ENCODE measurements at places on chromosomes 5 and 9.

- DNase-seq: no peak
These were observed 107.4 kb downstream of the JAKMIP2 start for GRCh38 chr5:147675168-147675567.

- no peak for DNase-seq
These were observed 550.0 kb downstream of the PTPRD start for GRCh38 chr9:10062629-10063395.

DNA sequence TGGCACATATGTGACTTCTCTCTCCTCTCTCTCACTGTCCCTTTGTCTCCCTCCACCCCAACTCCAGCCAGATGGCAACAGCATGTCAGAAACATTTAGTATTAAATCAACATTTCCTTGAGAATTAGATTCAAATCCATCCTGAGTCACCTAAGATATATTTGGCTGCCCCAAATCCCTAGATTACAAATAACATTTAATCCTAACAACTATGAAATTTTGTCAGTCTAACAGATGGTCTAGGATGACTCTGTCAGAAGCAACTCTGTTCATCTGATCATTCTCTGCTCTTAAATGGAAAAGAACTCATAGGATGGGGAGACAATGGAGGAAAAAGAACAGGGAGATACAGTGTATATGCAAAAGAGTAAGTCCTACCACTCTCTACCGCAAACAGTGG, 201.2 kb downstream of the TSSK1B start:
- no peak for DNase-seq

DNA sequence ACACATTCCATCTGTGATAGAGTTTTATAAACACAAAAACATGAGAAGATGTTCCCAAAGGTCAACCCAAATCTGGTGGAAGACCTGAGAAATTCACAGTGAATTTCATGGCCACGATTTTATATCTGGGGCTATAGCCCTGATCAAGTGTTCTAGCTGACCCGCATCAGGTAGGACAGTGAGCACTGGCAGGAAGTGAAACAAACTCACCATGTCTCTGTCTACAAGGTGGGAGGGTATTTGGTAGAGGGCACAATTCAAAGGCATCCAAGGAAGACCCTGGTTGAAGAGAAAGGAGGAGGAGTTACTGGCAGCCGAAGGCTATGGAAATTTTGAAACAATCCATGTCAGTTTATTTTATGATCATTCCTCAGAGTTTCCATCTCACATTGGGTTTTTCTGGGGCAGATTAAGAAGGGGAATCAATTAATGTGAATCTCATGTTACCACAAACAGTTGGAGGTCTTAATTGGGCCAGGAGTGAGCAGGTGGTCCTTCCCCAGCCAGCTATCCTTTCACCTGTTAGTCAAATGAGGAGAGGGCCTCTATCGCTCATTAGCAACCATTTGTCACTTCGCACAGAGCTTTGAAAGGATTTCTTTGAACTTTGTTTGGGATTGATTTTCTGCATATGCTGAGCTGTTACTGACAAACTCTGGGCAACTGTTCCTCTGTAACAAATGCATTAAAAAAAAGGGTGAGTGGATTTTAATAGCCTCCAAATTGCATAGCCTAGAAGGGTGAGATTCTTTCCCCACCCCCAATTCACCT, 612.0 kb upstream of the CLINT1 start:
- no peak for DNase-seq

DNA sequence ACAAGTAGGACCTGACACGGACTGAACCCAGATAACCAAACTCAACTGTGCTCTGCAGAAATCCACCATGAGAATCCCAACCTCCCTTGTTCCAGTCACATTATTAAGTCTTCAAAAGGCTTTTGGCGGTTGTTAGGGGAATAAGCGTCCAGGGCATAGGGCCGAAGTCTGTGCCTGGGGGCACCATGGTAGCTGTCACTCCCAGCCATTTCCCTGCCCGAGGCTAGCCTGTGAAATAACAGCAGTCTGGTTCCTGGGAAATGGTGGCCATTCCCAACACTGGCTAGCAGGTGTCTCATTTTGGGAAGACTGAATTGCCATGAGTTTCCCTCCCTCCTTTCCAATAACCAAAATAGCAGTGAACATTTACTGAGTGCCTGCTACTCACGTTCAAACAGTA, 122.2 kb downstream of the CRB2 start:
- DNase-seq: no peak

DNA sequence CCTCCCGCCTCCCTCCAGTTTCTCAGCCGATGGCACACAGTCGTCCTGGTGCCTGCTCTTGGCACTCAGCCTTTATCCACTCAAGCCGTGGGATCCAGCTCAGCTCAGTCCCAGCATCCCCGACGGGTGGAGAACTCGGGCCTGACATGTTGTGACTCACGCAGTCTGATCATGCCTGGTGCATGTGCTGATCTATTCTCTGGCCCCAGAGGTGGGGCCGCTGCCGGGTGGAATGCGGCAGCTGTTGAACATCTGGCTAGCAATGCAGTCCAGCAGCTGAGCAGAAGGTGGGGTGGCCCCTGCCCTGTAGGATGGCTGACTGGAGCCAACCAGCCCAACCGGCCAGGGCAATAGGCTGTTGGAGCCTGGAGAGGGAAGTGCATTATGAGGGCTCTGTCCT, 1.7 kb upstream of the AIF1L start:
- DNase-seq: no peak

DNA sequence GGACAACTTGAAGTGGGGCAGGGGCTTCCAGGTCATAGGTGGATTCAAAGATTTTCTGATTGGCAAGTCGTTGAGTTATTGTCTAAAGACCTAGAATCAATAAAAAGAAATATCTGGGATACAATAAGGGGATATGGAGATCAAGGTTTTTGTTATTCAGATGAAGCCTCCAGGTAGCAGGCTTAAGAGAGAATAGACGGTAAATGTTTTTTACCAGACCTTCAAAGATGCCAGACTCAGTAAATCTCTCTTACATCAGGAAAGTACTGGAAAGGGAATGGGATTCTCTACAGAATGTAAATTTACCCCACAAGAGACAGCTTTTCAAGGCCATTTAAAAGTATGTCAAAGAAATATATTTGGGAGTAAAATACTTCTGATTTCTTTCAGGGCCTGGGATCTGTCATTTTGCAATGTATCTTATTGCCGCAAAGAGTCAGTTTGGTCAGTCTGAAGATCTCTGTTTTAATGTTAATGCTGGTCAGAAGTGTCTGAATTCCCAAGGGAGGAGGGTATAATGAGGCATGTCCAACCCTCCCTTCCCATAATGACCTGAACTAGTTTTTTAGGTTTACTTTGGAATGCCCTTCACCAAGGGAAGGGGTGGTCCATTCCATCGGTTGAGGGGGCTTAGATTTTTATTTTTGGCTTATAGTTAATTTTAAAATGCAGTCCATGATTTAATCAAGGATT, 13.6 kb upstream of the LYSMD3 start:
- DNase-seq: no peak

DNA sequence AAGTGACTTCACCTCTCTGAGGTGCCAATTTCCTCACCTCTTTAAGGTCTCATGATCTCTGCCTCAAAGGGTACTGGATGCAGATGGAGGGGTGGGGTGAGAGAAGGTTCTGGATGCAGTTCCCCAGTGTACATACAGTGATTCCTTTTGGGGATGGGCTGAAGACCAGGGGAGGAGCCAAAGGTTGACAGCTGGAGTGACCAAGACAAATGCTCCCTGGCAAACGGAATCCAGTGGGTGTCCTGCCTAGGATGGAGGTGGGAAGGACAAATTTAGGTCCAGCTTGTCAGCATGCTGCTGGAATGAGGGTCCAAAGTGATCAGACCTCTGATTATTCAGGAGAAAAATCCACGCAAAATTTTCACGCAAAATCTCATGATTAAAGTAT, 7.3 kb upstream of the LMX1B start:
- DNase-seq: no peak

DNA sequence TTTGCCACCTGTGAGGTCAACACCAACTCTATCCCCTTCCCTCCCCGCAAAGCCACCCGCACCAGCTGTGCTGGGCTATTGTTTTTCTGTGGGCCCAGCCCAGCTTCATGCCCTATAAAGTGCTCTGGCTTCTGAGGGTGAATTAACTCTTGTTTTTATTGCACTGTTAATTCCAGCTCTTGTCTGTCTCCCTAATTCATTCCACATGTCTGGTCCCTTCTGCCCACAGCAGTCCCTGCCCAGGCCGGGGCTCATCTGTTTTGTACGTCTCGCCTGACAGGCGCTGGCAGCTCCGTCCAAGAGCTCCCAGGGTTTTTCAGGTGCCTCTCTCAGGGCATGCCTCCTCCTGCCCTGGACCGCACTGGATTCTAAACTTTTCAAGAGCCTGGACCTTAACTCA, 118.9 kb downstream of the PDZD2 start:
- DNase-seq: no peak

DNA sequence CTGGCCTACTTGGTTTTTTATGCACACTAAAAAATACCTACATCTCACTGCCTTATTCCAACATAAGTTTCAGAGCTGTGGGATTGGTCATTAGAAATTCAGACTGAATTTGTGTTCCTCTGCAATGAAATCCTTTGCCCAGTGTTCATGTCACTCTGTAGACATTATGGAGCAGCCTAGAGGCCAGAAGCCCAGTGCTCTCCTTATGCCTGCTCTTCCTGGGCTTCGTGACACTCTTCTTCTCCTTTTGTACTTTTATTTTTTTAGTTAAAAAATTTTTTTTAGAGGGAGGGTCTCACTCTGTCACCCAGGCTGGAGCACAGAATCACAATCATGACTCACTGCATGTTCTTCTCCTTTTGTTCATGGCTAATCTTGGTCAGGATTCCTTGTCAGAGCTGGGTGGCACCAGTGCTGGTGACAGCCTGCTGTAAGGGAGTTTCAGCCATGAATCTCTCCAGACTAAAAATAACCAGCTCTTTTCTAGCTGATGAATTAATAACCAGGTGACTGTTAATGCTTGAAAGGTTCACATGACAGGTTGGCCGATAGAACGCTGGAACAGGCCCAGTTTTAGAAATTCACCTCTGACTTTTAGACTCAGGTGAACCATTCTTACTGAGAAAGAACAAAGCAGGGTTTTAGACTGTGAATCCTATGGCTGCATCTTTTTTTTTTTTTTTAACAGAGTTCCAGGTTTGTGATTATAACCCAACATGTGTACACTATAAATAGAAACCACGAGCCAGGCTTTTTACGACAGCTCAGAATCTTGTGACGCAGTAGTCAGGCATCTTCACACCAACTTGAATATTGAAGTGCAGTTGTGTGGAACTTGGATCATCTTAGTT, 34.1 kb upstream of the C5orf47 start:
- no peak for DNase-seq

DNA sequence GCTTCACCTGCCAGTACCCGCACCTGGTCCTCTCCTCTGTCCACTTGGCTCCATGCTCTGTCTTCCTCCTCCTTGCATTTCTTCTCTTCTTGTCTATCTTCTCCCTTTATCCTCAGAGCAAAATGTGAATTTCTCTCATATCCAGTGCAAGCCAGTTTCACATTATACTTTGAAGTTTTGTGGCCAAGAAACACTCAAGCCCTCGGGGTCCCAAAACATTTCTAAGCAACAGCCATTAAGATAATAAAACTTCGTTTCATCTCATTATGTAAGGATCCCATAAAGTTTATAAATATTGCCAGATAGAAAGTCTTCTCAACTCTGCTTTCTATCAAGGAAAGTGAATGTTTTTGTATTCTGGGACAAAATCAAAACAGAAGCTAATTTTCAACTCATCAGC, 178.8 kb downstream of the SNX18 start:
- no peak for DNase-seq

DNA sequence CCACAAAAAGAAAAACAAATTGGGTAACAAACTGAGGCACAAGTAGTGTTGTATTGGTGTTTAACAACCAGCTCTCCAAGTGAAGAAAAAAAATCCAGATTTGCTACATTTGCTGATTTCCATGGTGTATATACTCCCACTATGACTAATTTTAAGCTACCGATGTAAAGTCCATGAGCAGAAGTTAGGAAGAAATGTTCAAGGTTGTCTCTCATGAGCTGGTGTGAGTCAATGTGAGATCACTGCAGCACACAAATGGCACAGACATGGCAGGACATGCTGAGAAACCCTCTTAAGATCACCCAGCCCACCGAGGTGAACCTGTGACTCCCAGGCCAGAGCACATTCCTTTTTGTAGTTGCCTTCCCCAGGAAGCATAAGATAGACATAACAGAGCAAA, 36.2 kb downstream of the SLC44A1 start:
- no peak for DNase-seq

- DNase-seq: no peak
These were observed 15.5 kb downstream of the PCDHB15 start for GRCh38 chr5:141260458-141261237.

GRCh38 chr5:122076669-122077365, 1.2 kb downstream of the LOX start:
- DNase-seq: no peak

- no peak for DNase-seq
These were observed 15.4 kb downstream of the ARHGEF37 start for GRCh38 chr5:149596712-149597111.

GRCh38 chr5:16489322-16489791, 23.8 kb upstream of the ZNF622 start:
- DNase-seq: no peak

GRCh38 chr5:37930350-37930749, 90.5 kb upstream of the GDNF start:
- no peak for DNase-seq

All from activated CD4-positive, alpha-beta T cell treated with anti-CD3 and anti-CD28 coated beads, Interleukin-2, amount 50 U/mL, for 4 hours (primary cell).